ENCODE measurements at places on chromosomes 12 and 14.

DNA sequence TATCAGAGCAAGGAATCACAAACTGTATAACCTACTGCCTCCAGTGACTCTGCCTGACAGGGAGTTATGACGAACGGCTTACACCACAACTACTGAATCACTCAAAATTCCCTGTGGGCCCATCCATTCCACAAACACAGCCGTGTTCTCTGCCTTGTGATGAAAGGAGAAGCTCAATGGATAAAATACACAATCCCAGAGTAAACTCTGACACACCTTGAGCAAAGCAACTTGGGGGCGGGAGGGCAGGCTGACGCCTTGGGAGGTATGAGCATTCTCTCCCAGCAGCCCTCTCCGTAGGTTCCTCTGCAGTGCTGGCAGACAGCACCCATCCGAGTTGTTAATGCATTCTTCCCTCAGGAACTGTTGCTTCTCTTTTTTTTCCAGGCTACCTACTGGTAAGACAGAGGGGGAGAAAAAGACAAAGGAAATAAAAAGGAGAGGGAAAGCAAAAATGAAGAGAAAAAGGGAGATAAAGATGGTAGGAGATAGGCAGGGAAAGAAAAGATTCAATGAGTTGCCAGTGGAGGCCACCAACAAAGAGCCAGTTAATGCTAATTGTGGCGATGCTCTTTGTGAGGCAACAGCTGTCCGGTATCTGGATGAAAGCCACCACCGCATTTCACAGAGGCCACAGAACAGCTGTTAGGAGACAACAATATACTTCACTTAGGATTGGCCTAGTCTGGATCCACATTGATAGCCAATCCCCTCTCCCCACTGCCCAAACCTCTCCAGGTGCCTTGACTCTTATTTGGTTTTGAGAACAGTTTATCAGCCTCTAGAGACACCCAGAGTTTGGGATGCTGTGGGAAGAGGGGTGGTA, 4.7 kb upstream of the DIO2 start:
- DNase-seq, result no peak

DNA sequence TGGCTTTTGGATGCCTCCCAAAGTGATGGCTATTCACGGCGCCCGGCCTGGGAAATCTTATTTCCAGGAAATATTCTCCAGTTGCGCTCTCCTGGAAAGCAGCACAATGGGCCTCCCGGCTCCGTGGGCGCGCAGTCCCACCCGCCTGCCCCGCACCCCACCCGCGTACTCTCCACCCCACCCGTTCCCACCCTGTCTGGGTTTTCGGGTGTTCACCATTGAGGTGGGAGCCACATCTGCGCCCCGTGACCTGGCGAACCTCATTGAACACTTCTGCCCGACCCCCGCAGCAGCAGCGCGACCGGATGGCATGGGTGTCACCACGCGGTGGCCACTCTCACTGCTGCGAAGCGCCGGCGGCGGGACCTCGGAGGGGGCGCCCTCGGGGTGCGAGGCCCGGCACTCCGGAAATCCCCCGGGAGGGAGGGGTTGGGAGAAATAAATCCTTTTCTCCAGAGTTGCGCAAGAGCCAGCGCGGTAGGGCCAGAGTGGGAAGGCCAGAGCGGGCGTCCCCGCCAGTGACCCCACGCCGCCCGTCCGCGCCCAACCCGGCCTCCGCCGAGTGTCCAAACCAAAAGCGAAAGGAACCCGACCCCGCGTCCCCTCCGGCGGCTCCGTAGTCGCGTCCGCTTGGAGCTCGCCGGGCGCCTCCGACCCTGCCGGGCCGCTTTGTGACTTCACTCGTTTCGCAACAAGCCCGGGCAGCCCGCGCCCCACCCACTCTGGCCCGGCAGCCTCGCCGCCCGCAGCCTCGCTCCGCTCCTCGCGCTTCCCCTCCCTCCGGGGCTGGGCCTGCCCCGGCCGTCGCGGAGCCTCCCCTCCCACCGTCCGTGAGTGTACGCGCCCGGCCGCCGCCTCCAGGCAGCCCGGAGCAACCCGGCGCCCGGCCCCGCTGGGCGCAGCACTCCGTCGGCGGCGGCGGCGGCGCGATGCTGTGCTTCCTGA, at the start of gene DRAM1:
TSS of gene DRAM1 (plus strand) at position 720 of the 945 bp plus-strand sequence. CDS start at position 930, 210 bp downstream.
- DNase-seq, result peak; percentile 78

- DNase-seq, result no peak
Measured at GRCh38 chr12:104464899-104465298, 8.2 kb downstream of the CHST11 start.

DNA sequence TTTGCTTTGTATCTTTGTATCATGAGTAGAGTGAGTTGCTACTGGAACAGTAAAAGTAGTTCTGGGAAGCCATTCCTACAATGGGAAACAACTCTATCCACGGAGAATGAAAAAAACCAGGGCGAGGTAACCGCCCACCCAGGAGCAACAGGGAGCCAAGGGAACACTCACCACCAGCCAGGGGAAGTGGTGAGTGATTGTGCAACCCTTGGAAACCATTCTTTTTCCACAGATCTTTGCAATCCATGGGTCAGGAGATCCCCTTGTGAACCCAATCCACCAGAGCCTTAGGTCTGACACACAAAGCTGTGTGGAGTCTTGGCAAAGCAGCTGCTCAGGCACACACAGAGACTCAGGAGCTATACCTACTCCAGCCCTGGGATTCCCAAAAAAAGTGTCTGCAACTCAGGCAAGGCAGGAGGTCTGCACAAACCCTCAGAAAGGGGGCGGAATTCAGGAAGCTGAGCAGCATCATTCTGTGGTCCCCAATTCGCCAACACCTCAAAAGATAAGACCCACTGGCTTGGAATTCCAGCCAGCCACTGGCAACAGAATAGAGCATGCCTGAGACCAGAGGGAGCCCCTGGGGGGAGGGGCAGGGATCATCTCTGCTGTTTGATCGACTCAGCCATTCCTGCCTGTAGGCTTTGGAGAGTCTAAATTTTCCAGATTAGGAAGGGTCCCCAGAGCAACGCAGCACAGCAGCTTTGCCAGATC, 52.1 kb upstream of the PPFIA2 start:
- DNase-seq, result no peak

DNA sequence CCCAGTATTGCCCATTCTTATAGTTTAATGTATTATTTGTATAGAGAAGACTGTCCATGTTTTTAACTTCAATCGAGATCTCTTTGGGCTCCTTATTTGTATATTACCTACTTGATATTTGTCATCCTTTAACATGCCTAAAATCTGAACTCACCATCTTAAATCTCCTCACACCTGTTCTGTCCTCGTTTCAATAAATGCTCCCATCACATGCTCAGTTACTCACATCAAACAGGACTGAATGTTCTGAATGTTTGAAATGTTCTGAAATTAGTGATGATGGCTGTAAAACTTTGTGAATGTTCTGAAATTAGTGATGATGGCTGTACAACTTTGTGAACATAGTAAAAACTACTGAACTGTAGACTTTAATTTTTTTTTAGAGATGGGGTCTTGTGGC, 34.5 kb downstream of the COCH start:
- DNase-seq, result no peak

DNA sequence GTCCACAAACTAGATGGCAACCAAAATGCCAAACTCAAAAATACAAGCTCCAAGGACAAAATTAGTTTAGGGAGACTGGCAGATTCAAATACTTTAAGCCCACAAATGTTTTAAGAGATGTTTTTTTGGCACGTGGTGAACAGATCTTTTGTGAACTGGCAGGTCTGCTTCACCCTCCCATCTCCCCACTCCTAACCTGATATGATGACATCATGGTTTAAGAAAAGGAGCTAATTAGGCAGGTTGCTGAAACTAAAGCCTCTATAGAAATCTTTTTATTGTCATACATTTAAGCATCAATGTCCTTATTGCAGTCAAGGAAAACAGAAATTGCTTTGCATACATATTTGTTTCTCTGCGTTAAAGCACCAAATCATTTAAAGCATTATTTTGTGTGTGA, 5.8 kb downstream of the LRIG3 start:
- no peak for DNase-seq

DNA sequence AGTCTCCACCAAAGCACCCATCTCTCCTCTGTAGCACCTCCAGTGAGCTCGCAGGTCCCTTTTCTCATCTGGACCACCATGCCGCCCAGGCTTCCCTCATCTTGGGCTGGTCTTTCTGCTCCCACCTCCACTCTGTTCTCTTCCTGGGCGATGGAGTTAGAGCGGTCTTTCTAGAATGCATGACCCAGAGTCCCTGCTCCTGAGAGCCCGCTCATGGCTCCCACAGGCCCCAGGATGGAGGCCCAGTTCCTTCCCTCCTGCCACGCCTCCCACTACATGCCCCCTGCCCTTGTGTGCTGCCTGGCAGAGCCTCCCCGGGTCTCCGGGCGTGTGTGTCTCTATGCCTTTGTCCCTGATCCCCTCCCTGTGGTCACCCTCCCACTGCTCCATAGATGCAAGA, 100.7 kb upstream of the RTL1 start:
- DNase-seq, result no peak

DNA sequence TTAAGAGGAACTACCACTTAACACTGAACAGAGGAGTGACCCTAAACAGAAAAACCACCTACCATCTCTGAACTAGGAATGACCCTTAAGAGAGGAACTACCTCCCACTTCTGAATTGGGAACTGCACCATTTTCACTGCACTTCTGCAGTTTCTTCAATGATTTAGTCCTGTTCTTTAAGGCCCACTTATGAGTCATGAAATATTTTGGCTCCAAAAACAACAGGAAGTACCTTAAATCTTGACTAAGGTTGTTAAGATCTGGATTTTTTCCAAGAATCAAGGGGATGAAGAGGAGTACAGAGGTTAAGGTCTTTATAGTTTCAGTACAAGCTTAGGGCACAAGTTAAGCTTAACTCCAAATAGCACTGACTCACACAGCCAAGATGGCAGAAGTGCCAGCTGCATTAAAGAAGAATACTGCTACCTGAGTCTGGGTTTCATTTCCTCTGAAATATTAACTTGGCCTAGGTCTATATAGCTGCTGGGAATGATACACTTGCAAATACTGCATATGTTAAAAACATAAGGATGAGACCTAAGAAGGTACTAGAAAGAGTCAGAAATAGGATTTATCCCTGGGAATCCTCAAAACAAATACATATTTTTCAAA, 4.2 kb downstream of the NPC2 start:
- no peak for DNase-seq

DNA sequence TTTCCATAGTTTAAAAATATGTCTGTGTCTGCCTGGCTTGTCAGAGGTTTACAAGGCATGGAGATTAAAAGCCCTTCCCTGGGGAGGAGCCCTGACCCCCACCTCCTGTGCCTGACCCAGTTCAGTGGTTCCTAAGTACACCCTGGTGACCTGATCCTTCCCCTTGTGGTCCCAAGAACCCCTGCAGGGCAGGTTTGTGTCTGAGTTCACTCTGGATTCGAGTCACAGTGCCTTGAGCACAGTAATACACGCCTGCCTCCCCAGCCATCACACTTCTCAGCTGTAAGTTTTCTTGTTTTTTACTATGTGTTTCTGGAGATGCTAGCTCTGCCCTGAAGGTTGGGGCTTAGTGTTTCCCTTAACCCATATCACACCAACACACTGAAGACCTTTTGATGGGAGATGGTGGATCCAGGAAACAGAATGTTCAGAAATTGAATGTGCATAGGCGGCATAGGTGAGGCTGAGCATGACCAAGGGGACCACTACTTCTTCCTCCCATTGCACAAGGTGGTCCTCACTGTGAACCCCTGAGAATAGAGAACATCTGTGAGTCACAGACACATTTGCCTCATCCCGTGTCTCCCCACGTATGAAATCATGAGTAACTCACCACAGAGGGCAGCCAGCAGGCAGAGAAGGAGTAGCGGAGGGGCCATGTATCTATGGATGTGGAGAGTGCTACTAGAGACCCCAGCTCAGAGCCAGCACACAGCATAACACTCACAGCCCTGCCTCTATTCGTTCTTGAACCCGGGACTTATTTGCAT, 962.9 kb downstream of the TMEM121 start:
- peak; percentile 72 for DNase-seq

DNA sequence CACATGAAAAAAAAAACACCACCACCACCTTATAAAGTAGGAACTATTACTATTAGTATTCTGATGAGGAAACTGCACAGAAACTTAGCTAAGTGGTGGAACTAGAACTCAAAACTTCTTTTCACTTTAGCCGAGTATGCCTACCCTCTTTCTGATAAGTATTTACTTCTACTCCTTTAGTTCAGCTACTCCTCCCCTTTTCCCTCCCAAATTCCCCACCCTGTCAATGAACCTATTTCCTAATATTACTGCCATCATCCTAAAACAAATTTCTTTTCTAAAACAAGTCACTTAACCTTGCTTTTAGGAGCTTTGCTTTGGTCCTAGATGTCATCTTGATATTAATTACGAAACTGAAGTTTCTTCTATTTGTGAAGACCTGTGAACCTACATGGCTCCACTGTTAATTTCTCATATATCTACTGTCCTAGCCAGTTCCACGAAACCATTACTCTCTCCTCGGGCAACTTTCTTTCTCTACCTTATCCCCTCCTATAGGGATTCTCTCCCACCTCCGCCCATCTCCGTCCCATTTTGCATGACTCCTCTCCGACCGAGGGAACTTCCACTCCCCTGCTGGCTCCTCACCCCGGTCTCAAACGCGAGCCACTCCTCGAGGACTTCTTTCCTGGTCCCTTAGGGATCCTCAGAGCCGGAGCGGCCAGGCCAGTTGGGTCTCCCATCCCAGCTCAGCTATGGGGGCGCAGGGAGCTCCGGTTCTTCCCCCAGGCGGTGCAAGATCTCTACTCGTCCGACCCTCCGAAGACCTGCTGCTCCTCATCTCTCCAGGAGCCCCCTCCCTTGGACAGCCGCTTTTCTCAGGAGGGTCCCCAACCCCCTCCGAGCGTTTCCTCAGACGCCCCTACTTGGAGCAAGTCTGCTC, 1.1 kb downstream of the NUMB start:
- peak; percentile 41 for DNase-seq

- DNase-seq, result no peak
Measured at GRCh38 chr12:130728158-130729058, 12.3 kb upstream of the RIMBP2 start.

- DNase-seq, result no peak
Measured at GRCh38 chr12:128606970-128607369, 216.8 kb downstream of the SLC15A4 start.

DNA sequence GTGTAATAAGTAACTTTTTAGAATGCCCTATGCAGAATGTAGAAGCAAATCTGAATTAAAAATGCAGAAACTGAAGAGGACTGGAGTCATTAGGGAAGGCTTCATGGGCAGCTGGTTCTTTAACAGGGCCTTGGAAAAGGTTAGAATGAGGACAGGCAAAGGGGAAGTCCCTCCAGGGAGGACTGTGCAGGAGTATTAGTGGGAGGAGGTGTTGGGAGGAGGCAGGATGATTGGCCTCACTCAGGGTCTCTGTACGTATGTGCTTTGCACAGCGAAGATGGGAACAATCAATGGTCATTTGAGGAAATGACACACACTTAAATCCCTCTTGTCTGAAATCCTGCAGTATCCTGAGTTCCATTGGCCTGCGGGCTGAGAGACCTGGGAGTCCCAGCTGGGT, 119.7 kb downstream of the PTCSC3 start:
- no peak for DNase-seq

- no peak for DNase-seq
Measured at GRCh38 chr14:23118506-23119362, at the start of gene CEBPE. Gene CEBPE, minus strand, starts transcription at chr14:23119255. Its CDS starts 164 bp downstream, at chr14:23119091.

GRCh38 chr14:36580141-36580855, 2.1 kb downstream of the NKX2-8 start:
- DNase-seq, result no peak

Measured in activated T-cell treated with anti-CD3 and anti-CD28 coated beads, Interleukin-2, amount 50 U/mL, for 48 hours (primary cell).